Glomerular endothelial cell (primary cell): ENCODE measurements at places on chromosomes 1 and 21.

DNA sequence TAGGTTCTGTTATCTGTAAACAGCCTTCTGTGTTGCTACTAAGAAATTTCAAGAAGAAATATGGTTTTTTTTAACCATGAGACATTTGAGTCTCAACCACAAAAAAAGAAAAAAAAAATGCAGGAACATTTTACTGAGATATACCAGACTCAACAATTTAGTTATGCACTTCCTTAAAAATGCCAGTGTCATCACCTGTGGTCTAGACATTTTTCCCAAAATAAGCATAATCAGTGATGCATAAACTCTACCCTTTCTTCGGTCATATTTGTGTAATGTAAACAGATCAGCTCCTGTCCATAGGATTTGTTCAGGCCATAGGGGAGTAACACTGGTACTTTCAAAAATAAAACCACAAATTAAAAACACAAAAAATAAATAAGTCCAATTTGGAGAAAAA lies 122.6 kb upstream of the TNFSF4 start:
- DNase-seq = no peak

DNA sequence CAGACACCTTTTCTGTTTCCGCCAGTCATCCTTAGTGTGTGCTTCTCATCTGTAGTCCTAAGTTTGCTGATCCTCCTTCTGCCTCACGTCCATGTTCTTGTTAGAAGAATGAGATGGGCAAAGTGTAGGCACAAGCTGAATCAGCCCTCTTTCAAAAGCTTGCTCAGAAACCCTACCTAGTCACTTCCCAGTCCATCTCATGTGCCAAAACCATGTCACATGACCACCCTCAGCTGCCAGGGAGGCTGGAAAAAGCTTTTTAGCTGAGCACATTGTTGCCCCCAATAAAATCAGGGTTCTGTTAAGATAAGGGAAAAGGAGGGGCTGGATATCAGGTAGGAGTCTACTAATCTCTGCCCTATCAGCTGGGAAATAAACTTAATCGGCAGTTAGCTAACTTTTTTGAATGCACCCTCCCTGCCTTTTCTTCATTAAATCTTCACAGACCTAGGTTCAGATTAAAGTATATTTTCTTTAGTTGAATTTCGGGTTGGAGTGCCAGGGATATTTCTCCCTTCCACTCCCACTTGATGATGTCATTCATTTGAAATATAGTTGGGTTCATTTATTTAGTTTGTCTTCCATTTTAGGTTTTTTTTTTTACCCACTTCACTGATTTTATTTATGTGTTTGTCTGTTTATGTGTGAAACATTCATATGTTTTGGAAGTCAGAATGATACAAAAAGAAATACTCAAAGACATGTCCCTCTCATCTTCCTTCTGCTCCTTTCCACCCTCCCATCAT lies 129.2 kb downstream of the ROR1 start:
- no peak for DNase-seq

- DNase-seq = no peak
Measured at GRCh38 chr1:244050835-244051444, at the start of gene ZBTB18. TSS of gene ZBTB18 (plus strand) at chr1:244051283. CDS start at chr1:244051432, 149 bp downstream.

GRCh38 chr1:53074313-53075154 lies 12.5 kb downstream of the PODN start:
- DNase-seq = no peak

DNA sequence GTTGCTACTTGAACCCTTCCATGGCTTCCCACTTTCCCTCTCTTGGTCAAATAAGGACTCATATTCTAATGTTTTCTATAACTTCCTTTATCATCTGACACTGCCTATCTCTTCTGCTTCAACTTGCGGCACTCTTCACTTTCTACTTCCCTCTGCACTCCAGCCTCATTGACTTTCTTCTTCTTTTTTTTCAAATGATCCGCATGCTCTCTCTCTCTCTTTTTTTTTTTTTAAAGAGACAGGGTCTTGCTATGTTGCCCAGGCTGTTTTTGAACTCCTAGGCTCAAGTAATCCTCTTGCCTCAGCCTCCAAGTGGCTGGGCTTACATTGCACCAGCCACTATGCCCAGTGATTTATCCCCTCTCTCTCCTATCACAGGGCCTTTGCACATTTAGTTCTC lies 7.3 kb upstream of the IL10 start:
- DNase-seq = no peak

GRCh38 chr1:222299524-222299923 lies 248.4 kb downstream of the HHIPL2 start:
- no peak for DNase-seq

GRCh38 chr1:185156288-185156853 lies 382 bp downstream of the TRMT1L start:
- no peak for DNase-seq

- no peak for DNase-seq
Measured at GRCh38 chr1:97488530-97488929, 432.3 kb downstream of the DPYD start.

DNA sequence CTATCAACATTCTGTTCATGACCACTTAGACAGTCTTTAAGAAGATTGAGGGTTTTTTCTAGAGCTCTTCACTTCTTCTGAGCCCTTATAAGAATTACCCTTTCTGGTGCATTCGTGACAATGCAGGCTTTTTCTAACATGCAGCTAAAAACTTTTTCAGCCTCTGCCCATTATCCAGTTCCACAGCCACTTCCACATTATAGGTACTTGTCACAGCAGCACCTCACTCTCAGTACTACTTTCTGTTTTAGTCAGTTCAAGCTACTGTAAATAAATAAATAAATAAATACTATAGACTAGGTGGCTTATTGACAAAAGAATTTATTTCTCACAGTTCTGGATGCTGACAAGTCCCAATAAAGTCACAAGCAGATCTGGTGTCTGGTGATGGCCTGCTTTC lies 284.4 kb upstream of the PKN2 start:
- no peak for DNase-seq

DNA sequence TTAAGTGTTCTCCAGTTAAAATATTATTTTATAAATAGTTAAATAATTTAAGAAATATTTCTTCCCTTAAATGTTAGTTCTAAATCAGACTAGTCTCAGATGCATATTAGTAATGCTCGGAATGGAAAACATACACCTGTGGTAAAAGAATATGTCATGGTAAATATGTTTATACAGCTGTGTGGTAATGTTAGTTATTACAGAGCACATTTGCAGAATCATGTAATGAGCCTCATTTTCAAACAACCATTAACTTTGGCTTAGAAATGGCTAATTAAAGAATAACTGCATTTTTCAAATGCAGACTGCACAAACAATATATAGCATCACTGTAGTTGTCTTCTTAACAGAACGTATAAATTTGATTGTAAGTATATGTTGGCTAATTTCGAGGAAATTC lies 90.3 kb downstream of the DISP1 start:
- no peak for DNase-seq

GRCh38 chr1:54121482-54122134 lies 31.2 kb downstream of the CDCP2 start:
- peak; percentile 25 for DNase-seq

DNA sequence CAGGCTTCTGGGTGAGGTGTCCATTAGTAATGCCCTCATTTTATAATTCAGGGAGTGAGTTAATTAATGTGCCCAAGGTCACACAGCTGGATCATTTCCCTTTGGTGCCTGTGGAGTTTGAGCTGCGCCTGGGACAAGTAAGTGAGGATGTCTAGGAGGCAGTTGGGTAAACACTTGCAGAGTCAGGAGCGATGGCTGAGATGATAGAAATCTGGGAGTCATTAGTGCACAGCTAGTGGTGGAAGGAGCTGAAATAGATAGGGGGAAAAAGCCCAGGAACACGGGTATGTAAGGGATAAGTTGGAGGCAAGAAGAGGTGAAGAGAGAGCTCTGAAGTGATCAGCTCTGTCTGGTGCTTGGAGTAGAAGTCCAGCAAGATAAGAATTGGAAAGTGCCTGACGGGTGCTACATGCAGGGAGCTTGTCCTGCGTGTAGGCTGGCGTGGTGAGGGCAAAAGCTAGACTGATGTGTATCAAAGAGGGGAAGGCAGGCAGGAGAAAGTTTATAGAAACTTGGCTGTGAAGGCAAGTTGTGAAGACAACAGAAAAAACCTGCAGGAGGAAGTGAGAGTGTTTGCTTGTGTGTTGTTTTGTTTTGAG lies 1.7 kb upstream of the SCAF4 start:
- DNase-seq = no peak

DNA sequence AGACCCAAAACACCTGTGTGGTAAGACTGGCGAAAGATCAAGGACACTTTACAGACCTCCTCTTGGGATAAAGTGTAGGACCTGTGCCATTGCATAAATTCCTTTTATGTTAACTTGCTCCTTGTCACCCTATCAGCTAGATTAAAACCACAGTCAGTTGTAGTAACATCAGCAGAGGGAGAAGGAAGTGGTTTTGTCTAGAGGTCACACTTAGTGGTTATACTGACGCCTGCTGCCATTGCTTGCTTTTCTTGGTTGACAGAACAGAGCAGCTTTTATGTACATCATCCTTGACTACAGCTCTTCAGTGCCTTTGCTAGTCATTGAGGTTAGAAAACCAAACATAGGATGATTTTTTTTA lies 101.4 kb downstream of the PBX1 start:
- DNase-seq = no peak

DNA sequence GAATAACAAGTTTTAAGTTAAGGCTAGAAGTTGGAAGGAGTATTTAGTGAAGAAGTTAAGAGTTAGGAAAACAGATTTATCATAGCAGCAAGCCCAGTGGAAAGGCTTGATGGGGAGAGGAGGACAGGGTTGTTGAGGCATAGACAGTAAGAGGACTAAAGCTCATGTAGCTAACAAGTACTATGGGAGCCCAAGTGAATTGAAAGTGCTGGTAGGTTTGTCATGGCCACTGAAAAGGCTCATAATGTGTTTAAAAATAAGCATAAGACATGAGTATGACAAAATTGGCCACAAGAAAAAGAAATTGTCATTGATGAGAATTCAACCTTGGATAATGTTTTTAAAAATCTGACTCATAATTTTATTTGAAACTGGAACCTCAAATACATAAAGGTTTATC lies 49.2 kb upstream of the CRB1 start:
- no peak for DNase-seq

DNA sequence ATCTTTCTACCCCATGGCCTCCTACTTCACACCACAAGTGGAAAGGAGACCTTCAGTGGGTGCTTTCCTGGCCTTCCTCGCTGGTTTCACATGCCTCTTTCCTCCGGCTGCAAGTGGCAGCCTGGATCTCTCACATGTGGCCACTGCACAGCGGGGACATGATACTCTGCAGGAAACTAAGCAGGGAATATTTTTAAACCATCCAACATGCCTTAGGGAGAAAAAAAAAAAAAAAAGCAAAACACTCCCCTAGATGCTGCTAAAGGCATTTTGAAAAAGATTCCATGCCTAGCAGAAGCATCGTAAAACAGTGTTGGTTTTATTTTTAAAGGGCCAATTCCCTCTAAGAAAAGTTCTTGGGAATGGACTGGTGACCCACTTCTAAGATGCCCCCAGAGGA lies 12.2 kb upstream of the GJA5 start:
- no peak for DNase-seq

GRCh38 chr1:99622702-99623347 lies 23.1 kb upstream of the PALMD start:
- no peak for DNase-seq

DNA sequence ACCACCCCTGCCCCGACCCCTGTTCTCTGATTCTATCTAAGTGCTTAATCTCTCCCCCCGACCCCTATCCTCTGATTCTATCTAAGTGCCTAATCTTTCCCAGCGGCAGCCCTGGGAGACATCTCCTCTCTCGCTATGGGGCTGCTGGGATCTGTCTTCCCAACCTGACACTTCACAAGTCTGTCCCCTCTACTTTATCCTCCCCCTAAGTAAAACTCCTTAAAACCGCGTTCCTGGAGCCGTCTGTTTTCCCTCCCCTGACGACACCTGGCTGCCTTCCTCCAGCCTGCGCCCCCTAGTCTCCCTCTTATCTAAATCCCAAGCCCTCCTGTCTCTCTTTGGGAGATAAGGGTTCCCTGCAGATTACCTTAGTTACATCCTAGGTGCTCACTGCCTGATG lies 30.5 kb downstream of the EPHB2 start:
- no peak for DNase-seq

DNA sequence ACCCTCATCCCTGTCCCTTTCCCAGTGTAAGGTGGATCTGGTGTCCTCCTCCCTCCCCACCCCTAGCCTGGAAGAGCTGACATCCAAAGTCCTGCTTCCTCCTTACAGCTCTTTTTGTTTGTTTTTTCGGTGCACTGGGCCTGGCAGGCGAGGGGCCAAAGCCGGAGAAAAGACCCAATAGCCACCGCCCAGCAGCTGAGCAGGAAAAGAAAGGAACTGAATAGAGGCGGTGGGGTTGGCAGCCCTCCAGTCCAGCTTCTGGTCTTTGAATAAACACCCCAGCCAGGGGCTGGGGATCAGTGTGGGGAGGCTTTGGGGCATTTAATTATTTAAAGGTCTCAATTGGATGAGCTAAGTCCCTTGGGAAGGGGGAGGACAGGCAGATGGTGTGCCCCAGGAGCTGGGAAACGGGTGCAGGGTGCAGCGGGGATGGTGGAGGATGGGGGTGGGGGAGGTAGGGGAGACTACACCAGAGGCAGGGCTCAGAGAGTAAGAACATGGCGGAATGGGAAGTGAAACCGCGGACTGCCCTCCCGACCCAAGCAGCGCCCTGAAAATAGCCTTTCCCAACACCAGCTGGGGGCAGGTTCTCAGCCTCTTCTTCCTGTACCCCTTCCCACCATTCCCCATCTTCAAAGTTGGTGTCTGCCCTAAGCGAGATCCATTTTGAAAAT lies 20.2 kb downstream of the BTG2 start:
- DNase-seq = no peak

DNA sequence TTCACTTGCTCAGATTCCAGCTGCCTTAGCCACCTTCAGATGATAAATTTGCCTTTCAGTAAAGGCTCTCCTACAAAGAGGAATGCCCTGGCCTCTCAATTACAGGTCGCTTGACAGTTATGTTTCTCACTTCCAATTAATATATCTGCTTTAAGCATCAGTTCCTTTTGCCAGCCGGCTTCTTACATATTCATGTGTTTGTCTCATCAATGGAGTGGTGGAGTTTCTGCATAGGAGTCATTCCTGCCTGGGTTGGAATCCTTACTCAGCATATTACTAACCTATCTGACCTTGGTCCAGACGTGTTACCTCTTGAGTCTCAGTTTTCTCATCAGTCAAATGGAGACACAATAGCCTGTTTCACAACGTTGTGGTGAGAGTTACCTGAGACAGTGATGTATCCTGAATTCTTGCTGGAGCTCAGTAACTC lies 9.4 kb upstream of the SESN2 start:
- no peak for DNase-seq

- no peak for DNase-seq
Measured at GRCh38 chr1:36161641-36162531, 5.9 kb downstream of the MAP7D1 start.

DNA sequence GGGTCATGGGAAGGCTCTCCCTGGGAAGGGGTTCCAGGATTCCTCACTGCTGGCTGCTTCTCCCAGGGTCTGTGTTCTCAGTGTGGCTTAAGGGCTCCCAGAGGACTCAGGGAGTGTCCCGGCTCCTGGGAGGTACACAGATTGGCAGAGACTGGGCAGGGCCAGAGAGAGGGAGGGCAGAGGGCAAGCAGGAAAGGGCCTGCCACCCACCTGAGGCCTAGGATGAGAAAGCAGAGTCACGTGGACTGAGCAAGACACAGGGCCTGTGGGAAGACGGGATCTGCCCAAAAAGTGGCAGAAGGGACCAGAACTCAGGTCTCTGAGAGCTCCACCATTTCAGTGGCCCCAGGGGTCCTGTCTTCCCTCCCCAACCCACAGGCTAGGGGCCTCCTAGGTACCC lies 871 bp downstream of the SLFNL1 start:
- no peak for DNase-seq
